Naive thymus-derived CD4-positive, alpha-beta T cell (primary cell): ENCODE measurements at places on chromosomes 2 and 18. TPM values are rescaled to one million over a fixed set of nuclear protein-coding genes. Genes with fewer than 3 reads are reported as not detected.

DNA sequence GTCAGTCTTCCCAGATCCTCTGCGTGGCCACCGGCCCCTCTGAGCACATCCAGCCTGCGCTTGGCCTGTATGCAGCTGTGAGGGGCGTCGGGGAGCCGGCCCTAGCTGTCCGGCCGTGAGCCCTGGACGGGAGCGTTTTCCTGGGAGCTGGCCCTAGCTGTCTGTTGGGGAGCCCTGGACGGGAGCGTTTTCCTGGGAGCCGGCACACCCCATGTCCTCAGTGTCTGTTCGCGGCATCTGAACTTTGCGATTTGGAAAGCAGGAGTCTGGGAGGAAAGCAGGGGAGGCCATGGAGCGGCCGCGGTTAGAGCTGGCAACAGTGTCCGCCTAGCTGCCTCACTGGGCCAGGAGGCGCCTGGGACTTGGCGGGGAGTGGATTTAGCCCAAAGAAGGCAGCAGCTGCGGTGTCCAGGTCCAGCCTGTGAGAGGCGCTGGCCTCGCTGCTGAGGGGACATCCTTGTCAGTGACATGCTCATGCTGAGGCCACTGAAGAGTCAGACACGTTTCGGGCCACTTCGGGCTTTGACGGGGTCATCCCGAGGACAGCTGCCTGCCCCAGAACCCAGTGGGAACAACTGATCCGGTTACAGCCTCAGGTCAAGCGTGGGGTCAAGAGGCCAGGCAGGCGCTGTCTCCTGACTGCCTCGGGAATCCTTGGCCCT, 75.8 kb downstream of the KCNG2 start:
- H3K27me3 ChIP-seq: no peaks in the 10 kb centered on the region
- no peak overlapping the region for H3K4me3 ChIP-seq
- no peaks in the 10 kb centered on the region for H3K36me3 ChIP-seq
- DNase-seq: no peak
- H3K4me1 ChIP-seq: no peaks in the 10 kb centered on the region

DNA sequence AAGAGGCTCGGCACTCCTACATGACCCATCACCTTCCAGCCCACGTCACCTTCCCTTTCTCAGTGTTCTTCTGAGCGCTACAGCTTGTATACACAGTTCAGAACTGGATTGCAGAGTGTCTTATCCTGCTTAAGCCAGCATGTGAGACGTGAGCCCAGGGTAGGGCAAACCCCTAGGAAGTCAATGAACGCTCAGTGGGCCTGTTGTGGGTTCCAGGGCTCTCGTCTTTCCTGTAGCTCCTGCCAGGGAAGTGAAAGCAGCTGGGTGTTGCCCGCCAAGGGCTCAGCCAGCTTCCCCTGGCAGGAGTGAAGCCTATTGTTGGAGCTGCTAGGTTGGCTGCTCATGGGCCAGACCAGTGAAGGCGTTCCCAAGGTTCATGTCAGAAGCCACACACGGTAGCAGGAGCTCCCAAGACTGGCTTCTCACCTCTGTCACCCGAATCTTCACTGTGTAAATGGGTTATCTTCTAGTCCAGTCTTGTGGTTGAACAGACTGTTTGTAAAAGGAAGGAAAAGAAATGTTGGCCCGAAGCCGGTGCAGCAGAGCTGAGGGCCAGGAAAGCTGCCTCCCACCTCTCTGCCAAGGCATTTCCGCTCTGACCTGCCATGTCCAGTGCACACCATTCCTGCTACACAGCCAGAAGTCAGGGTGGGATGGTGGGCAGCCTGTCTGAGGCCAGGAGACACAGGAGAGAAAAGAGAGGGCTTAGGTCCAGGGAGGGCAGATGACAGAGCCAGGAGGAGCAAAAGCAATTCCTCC, 69.6 kb upstream of the RMDN2 start:
- H3K4me1 ChIP-seq: peaks cover 14% of the 10 kb centered on the region
- no peak for DNase-seq
- H3K27ac ChIP-seq: no peak overlapping the region
- H3K27me3 ChIP-seq: no peaks in the 10 kb centered on the region
- H3K4me3 ChIP-seq: no peak overlapping the region

DNA sequence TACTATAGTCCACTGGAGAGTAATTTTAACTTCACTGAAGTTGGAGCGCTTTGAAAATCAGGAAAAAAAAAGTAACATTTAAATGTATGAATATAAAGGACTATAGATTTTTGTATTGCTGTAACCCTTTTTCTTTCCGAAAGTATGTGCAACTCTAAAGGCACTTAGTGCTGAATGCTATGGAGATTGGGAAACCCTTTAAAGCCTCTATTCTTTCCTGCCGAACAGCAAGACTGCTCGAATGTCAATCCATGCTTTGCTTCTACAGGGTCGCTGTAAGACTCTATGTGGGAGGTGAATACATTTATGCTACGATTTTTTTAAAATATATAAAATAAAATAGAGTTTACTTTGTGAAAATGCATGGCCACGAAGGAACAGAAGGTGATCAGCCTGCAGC, 825 bp downstream of the GRB14 start:
- H3K36me3 ChIP-seq: no peaks in the 10 kb centered on the region
- no peak overlapping the region for H3K4me3 ChIP-seq

DNA sequence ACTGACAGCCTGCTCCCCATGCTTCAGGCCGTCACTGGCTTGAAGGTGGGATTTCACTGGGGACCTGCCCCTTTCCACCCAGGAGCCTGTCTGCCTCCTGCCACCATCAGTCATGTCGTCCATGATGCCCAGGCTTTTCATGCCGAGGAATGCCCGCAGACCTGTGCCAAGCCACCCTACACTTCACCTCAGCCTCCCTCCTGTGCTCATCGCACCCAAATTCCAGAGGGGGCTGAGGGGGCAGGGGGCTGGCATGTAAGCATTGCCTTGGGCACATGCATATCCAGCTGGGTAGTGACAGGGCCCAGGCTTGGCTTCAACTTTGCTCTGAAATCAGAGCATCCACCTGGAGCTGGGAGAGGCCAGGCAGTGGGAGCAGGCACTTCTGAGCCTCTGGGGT, 20.9 kb upstream of the RPRM start:
- H3K36me3 ChIP-seq: no peaks in the 10 kb centered on the region
- no peak overlapping the region for H3K27ac ChIP-seq
- no peak for DNase-seq
- H3K27me3 ChIP-seq: no peaks in the 10 kb centered on the region
- no peaks in the 10 kb centered on the region for H3K4me1 ChIP-seq

DNA sequence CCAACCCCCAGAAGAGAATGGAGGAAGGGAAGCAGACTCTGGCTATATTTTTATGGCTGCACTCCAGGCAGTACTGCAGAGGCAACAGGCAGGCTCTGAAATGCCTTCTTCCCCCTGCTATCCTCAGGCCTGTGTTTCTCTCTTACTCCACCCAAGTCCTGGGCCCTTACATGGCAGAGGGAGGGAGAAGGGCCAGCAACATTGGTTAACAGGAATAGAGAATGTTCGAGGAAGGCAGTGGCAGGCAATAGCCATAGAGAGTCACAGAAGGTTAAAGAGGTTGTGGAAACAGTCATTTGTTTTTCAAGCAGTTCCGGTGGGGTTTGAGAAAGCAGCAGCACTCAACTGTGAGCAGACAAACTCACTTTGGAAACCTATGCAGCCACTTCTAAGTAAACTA, 15.1 kb upstream of the DARS1 start:
- H3K27me3 ChIP-seq: no peaks in the 10 kb centered on the region
- H3K27ac ChIP-seq: no peak overlapping the region
- no peak for DNase-seq

DYSF gene
- total RNA-seq: 0.14 TPM

GRCh38 chr18:3402982-3403451, 47.0 kb upstream of the TGIF1 start:
- peaks cover 14% of the 10 kb centered on the region for H3K4me1 ChIP-seq
- H3K27ac ChIP-seq: no peak overlapping the region
- DNase-seq: peak; percentile 8
- H3K36me3 ChIP-seq: no peaks in the 10 kb centered on the region

GRCh38 chr2:48316753-48317750, 212.9 kb upstream of the STON1 start:
- peaks cover 8% of the 10 kb centered on the region for H3K36me3 ChIP-seq
- H3K27ac ChIP-seq: peak overlapping the region; percentile 91
- no peaks in the 10 kb centered on the region for H3K27me3 ChIP-seq
- peaks cover 27% of the 10 kb centered on the region for H3K4me1 ChIP-seq
- H3K4me3 ChIP-seq: no peak overlapping the region

- no peak overlapping the region for H3K27ac ChIP-seq
- H3K4me1 ChIP-seq: peaks cover 16% of the 10 kb centered on the region
- no peak for DNase-seq
- no peaks in the 10 kb centered on the region for H3K27me3 ChIP-seq
- H3K4me3 ChIP-seq: no peak overlapping the region
Observed at GRCh38 chr2:99862566-99862965, 279.8 kb downstream of the AFF3 start.

- H3K36me3 ChIP-seq: no peaks in the 10 kb centered on the region
- DNase-seq: no peak
- no peak overlapping the region for H3K4me3 ChIP-seq
- no peaks in the 10 kb centered on the region for H3K4me1 ChIP-seq
- no peaks in the 10 kb centered on the region for H3K27me3 ChIP-seq
Observed at GRCh38 chr2:73300926-73301325, 7.6 kb upstream of the EGR4 start.

TGFA gene
- total RNA-seq: not detected in 2 replicates

AQP4 gene
- not detected for total RNA-seq

GRCh38 chr2:39140322-39140847, 19.5 kb upstream of the SOS1 start:
- H3K4me3 ChIP-seq: no peak overlapping the region
- H3K4me1 ChIP-seq: peaks cover 21% of the 10 kb centered on the region
- H3K36me3 ChIP-seq: no peaks in the 10 kb centered on the region
- H3K27ac ChIP-seq: no peak overlapping the region
- no peaks in the 10 kb centered on the region for H3K27me3 ChIP-seq
- DNase-seq: no peak

TMEM37 gene
- total RNA-seq: not detected

ATP5F1A gene
- total RNA-seq: 181 TPM

DNA sequence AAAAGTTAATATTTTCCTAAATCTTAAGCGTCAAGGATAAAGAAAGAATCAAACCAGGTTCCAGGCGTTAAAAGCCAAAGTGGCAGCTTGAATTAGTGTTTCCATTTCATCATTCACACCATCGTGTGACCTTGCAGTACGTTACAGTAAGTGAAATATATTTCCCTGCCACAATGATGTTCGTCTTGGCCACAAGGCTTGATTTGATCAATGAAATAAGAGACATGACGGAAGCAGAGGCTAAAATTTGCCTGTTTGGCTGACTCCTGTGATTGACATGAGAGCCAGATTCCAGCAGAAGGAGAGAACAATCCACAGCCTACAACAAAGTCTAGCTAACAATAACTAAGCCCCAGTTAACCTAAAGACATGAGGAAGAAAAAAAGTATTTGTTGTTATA, 62.0 kb downstream of the ASXL2 start:
- H3K27me3 ChIP-seq: no peaks in the 10 kb centered on the region
- H3K4me1 ChIP-seq: peaks cover 7% of the 10 kb centered on the region
- DNase-seq: no peak
- H3K27ac ChIP-seq: no peak overlapping the region

APOB gene
- not detected for total RNA-seq

DNA sequence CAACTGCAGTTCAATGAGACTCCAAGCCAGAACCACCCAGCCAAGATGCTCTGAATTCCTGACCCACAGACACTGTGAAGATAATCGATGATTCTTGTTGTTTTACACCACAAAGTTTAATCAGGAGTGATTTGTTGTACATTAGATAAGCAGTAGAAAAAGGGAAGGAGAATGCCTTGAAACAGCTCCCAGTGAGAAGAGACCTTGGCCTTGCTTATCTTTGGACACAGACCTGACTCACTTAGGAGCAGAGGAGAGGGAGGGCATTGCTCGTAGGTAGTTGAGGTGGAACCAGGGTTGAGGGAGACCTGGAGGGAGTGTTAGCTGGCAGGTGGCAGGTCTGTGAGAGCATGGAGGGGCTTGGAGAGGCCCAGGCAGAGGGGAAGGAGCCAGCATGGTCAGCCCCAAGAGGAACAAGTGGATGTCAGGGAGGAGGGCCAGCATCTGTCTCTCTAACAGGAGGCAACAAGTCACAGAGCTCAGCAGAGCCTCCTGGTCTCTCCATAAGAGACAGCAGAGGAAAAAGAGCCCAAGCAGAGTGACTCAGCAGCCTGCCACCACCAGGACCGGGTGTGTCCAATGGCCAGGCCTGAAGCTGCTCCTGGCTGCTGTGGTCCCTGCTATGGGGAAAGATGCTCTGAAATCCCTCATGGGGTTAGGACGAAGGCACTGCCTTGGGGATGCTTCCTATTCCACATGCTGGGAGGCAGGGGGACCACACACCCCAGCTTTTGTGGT, 161.6 kb upstream of the CAPN13 start:
- DNase-seq: no peak
- no peaks in the 10 kb centered on the region for H3K36me3 ChIP-seq
- H3K4me3 ChIP-seq: no peak overlapping the region

PAX8 gene
- 0.37 TPM for total RNA-seq

- no peak for DNase-seq
- no peaks in the 10 kb centered on the region for H3K4me1 ChIP-seq
- no peaks in the 10 kb centered on the region for H3K36me3 ChIP-seq
- no peak overlapping the region for H3K4me3 ChIP-seq
Observed at GRCh38 chr2:160205505-160205904, 5.4 kb upstream of the ITGB6 start.

DNA sequence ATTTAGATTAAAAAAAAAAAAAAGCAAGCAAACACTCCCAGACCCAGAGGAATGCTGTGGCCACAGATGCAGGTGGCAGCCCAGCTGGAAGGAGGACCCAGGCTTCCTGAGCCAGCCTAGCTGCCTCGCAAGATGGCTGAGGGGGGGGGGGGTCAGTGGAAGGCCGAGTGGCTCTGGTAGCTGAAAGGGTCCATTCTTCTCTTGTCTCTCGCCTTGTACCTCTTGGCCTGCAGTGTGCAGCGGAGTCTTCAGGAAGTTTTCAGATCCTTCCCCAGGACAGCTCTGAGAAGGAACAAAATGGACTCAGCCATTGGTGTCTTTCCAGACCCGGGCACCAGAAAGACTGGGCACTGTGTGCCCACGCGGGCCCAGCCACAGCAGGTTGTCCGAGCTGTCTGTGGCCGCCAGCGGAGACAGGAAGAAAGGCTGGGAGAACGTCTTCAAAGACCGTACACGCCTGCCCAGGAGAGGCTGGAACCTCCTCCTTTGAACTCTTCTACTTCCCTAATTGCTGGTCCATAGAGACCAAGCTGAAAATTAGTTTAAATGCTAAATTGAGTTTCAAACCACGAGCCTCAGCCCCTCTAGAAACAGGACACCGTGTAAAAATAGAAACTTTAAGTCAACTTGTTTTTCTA, 21.3 kb downstream of the APCDD1 start:
- H3K4me1 ChIP-seq: no peaks in the 10 kb centered on the region
- no peaks in the 10 kb centered on the region for H3K36me3 ChIP-seq
- H3K27me3 ChIP-seq: no peaks in the 10 kb centered on the region
- no peak for DNase-seq
- no peak overlapping the region for H3K4me3 ChIP-seq
- H3K27ac ChIP-seq: no peak overlapping the region

DUSP2 gene
- 255 TPM for total RNA-seq

DNA sequence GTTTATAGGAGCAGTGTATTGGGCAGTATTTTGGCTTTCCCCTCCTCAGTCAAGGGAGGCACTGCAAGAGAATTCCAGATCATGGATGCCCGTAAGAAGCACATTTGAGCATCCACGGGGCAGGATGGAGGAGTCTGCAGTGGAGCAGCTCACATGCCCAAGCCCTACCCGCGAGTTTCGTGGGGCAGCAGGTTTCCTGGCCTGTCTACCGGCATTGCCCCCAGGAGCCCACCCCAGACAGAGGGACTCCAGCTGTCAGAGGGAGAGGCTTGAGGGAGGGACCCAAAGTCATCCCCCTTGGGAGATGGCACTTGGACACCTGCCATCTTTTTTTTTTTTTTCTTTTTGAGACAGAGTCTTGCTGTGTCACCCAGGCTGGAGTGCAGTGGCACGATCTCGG, 31.3 kb downstream of the TMEM177 start:
- H3K27ac ChIP-seq: no peak overlapping the region
- DNase-seq: no peak
- no peak overlapping the region for H3K4me3 ChIP-seq
